Stomach (tissue), 19 donors: ENCODE measurements at places on chromosomes 5 and 9. TPM values are rescaled to one million over a fixed set of nuclear protein-coding genes. Genes with fewer than 3 reads are reported as not detected.
A peak's percentile ranks its signal among the peaks of the same experiment; 100 is the strongest.

DNA sequence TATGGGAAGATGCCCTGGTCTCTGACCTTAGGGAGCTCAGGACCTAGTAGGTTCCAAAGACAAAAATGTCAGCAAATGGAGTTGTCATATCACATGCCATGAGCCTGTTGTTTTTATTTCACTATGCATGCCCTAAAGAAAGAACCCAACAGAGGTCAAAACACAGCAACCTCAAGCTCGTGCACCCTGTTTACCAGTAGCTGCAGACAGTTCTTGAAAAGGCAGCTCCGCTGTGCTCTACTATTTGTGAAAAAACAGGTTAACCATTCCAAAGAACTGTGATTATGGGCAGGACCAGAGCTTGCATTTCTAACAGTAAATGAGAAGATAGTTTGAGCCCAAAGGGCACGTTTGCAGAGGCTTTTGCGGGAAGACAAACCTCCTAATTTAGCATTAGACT lies 22.8 kb downstream of the ITK start:
- DNase-seq: no peak

DNA sequence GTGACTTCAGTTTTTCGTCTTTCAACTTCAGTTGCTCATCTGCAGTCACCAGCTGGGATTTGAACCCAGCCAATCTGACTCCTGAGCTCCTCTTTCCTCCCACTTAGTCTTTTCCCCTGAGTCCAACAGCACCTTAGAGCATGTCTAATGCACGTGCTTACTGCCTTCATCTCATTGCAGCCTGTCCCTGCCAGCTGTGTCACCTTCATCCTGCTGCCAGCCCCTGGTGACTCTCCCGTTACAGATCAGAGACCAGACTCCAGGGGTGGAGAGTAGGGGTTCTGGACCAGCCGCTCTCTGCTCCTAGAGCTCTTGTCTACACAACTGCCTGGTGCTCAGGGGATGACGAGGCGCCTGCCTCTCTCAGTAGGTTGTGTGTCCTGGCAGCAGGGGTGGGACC lies 132.9 kb upstream of the LMX1B start:
- DNase-seq: no peak

DNA sequence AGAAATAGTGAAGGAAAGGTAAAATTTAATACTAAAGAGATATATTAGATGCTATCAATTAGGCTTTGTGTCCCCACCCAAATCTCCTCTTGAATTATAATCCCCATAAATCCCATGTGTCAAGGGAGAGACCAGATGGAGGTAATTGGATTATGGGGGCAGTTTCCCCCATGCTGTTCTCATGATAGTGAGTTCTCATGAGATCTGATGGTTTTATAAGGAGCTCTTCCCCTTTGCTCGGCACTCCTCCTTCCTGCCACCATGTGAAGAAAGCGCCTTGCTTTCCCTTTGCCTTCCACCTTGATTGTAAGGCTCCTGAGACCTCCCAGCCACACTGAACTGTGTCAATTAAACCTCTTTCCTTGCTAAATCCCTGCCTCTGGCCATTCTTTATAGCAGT lies 697.0 kb upstream of the RGMB start:
- DNase-seq: no peak

DNA sequence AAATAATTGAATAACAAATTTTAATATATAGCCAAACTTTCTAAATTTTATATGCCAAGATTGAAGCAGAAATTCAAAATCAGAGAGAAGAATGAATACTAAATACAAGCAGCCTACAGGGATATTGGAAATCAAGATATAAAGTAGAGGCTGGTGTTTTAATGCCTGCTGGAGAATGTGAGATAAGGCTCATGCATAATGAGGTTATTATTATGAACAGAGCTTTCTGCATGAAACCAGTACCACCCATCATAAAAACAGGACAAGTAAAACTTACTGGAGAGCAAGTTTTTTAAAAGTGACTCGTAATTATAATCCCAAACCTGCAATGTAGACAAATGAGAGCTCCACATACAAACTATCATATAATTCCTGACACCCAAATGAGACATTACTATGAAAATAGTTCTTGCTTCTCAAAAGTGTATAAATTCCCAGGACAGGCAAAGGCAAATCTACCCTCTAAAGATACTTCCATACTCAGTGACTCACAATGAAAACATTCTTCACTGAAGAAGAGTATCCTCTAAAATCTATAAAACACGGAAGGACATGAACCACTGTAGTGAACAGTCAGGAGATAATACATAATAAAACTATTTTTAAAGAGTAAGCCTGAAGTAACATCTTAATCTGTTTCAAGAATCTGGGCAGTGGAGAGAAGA lies 532.0 kb upstream of the GRAMD2B start:
- no peak for DNase-seq

DNA sequence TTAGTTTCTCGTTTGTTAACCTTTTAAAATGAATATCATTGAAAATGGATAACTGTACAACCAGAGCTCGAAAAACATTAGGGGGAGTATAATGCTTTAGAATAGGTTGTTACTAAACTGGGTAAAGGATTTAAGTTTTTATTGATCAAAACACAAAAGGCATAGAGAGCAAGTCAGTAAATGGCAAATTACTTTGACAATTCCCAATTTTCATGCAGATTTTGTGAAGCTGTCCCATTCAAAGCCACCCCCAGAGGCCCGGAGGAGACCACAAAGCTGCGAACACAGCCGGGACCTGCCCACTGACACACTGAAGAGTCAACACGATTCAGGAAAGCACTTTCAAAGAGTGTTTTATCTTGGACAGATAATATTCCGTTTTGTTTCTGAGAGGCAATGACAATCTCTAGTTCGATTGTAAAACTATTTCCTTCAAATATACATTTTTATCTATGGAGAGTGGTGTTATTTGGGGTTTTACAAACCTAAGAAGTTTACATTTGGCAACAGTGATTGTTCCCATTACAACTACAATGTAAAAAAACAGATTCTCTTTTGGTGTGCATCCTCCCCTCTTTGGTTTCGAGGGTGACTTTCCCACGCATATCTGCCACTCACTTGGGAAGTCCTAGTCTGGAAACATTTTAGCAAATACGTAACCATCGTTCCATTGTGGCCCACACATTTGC lies 182.6 kb upstream of the TBCA start:
- DNase-seq: no peak

GRCh38 chr5:32760091-32760509 lies 49.0 kb downstream of the NPR3 start:
- DNase-seq: peak; percentile 7

GRCh38 chr9:123265833-123266232 lies 2.6 kb downstream of the STRBP start:
- no peak for DNase-seq

DNA sequence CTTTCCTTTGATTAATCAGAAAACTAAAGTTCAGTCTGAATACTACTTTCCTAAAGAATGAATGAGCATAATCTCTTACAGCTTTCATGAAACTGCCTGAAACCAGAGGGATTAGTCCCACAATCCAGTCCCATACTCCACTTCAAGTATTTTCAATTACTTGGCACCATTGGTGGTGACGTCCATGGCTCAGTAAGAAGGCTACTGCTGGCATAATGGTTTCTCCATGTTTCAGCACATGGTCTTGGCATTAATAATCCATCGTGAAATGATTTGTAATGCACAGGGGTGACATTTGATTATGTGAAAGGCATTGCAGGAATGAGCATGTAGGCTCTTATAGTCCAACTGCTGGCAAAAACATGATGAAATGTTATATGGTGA lies 23.4 kb downstream of the LIX1 start:
- DNase-seq: no peak

GRCh38 chr9:98784831-98785806 lies 11.2 kb downstream of the ANKS6 start:
- no peak for DNase-seq

DNA sequence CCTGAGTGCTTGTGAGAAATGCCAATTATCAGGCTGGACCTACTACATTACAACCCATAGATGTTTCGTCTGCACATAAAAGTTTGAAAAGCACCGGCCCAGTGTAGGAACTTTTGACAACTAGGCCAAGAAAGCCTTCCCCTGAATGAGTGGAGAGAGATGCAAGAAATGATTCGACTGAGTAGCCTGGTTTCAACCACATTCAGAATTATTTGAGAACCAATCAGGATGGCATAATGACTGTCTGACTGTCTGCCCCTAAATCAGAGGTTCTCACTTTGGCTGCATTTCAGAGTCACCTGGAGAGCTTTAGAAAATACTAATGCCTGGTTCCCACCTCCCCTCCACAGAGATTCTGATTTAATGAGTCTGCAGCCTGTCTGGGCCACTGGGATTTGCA lies 61.1 kb downstream of the FRMD3 start:
- no peak for DNase-seq

- no peak for DNase-seq
Measured at GRCh38 chr9:36729906-36730305, 157.2 kb downstream of the MELK start.

GRCh38 chr9:98641695-98642094 lies 67.0 kb downstream of the GABBR2 start:
- no peak for DNase-seq

The SAPCD2 gene
- total RNA-seq: 84.9 TPM

The IFNK gene
- total RNA-seq: not detected

The DRD1 gene
- not detected for total RNA-seq

The CCDC183 gene
- total RNA-seq: 1.2 TPM

The GM2A gene
- 23.9 TPM for total RNA-seq

The ZNF354B gene
- 39.7 TPM for total RNA-seq

The KLF4 gene
- total RNA-seq: 34.8 TPM

The CSF1R gene
- total RNA-seq: 17.8 TPM
